ENCODE measurements at places on chromosomes 2 and 18. TPM values are rescaled to one million over a fixed set of nuclear protein-coding genes. Genes with fewer than 3 reads are reported as not detected.

DNA sequence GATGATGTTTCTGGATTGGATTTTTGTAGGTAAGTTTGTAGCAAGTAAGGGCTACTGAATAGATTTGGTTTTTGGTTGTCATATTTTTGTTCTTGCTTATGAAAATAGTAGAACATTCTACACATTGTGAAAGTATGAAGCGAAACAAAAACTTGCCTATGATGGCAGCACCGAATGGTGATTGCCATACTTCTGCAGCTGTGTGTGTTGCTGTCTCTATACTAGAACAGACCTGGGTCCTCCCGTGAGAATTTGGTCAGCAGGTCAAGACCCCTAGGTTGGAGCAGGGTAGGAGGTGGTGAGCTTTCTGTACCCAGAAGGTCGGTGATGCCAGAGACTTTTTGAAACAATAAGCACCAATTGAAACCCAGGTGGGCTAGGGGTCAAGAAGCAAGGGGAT, 322.6 kb downstream of the PRKCE start:
- no peak for DNase-seq
- no peaks in the 10 kb centered on the region for H3K27me3 ChIP-seq
- no peak overlapping the region for H3K4me3 ChIP-seq
- no peak overlapping the region for H3K27ac ChIP-seq
- H3K4me1 ChIP-seq = peaks cover 5% of the 10 kb centered on the region

DNA sequence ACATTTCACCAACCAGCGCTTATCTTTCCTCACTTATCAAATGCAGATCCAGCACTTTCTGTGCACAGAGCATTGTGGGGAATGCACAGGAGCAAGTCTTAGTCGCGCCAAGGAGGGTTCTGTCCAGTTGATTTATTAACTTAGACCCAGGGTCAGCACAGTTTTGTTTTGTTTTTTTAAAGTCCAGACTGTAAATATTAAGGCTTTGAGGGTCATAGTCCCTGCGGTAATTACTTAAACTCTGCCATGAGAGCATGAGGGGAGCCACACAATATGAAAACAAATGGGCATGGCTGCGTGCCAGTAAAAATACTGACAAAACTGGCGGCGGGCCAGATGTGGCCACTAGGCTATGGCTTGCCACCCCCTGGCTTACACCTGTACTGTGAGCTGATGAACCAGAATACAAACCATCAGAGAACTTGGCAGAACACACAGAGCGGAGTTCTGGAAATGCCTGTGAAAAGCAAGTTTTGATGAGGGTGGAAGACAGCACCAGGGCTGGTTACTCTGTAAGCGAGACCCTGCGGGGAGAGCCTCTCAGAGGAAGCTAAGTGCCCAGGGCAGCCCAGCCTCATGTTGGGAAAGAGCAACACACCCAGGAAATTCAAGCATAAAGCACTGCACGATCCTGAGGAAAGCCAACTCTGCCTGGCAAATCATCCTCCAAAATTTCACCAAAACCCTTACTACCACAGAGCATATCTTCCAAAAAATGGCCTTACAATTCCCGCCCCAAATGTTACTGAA, 43.6 kb downstream of the L3MBTL4 start:
- no peak overlapping the region for H3K27ac ChIP-seq
- no peaks in the 10 kb centered on the region for H3K36me3 ChIP-seq
- H3K4me1 ChIP-seq = no peaks in the 10 kb centered on the region
- no peak for DNase-seq
- no peaks in the 10 kb centered on the region for H3K27me3 ChIP-seq

DNA sequence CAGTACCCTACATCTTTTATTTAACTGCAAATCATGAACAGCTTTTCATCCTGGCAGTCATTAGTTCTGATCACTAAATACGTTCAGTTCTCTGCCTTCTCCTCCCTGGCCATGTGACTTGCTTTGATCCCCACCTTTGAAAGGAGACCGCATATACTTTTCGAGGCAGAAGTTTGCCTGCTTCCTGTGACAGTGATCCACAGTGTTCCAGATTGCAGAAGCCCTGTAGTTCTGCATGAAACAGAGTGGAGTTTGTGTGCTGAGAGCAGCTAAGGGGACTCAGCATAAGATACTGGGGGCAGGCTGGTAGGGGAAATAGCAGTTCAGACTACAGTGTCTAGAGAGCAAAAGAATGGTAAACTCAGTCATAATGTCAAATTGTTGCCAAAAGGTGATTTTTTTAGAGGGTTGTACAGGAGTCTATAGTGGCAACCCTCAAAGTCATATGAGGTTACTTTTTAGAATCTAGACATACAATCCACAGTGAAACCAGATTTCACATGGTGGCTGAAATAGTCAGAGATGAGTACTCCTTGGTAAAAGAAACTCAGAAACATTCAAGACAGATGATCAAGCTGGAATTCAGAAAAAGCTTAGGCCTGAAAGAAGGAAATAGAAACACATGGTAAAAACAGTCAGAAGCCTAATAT, 1800.4 kb upstream of the CELF4 start:
- DNase-seq = no peak
- no peaks in the 10 kb centered on the region for H3K4me1 ChIP-seq
- no peaks in the 10 kb centered on the region for H3K27me3 ChIP-seq
- no peak overlapping the region for H3K4me3 ChIP-seq

DAPL1 gene
- not detected for total RNA-seq

GRCh38 chr2:9310377-9310776, 103.8 kb downstream of the ASAP2 start:
- no peaks in the 10 kb centered on the region for H3K27me3 ChIP-seq
- no peaks in the 10 kb centered on the region for H3K4me1 ChIP-seq
- H3K4me3 ChIP-seq = no peak overlapping the region
- no peaks in the 10 kb centered on the region for H3K36me3 ChIP-seq
- no peak for DNase-seq

TDRD15 gene
- not detected for total RNA-seq

MOCOS gene
- total RNA-seq = not detected

PECR gene
- total RNA-seq = 0.30 TPM

GKN2 gene
- total RNA-seq = not detected

GRCh38 chr2:159349674-159350299, 63.3 kb upstream of the WDSUB1 start:
- H3K4me3 ChIP-seq = no peak overlapping the region
- H3K27me3 ChIP-seq = no peaks in the 10 kb centered on the region
- no peak for DNase-seq
- H3K36me3 ChIP-seq = no peaks in the 10 kb centered on the region

- peaks cover 4% of the 10 kb centered on the region for H3K36me3 ChIP-seq
- H3K4me1 ChIP-seq = peaks cover 4% of the 10 kb centered on the region
- H3K27ac ChIP-seq = no peak overlapping the region
- DNase-seq = no peak
These were observed 15.4 kb upstream of the RMC1 start for GRCh38 chr18:23487738-23488570.

ARHGAP15 gene
- total RNA-seq = 82.8 TPM

DNA sequence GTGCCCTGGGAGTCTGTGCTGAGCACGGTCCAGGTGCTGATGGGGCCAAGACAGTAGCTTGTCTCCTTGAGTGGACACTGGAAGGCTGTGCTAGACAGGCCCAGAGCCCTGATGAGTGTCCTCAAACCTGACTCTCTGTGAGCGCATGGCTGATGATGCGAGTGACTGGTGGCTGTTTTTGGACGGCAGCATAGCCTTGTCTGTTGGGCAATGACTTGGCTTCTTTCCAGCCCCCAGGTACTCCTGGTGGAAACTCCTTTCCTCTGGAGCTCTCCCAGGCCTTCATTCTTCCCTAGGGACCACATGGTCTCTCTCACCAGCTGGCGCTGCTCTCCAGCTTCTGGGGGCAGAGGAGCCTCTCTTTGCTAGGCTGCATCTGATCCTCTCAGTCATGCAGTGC, 207.6 kb upstream of the SMIM21 start:
- no peaks in the 10 kb centered on the region for H3K36me3 ChIP-seq
- H3K27me3 ChIP-seq = no peaks in the 10 kb centered on the region
- no peak for DNase-seq
- no peak overlapping the region for H3K4me3 ChIP-seq

Data from Karpas-422 (cell line).